ENCODE measurements at places on chromosomes 16 and 17. TPM values are rescaled to one million over a fixed set of nuclear protein-coding genes. Genes with fewer than 3 reads are reported as not detected.

DNA sequence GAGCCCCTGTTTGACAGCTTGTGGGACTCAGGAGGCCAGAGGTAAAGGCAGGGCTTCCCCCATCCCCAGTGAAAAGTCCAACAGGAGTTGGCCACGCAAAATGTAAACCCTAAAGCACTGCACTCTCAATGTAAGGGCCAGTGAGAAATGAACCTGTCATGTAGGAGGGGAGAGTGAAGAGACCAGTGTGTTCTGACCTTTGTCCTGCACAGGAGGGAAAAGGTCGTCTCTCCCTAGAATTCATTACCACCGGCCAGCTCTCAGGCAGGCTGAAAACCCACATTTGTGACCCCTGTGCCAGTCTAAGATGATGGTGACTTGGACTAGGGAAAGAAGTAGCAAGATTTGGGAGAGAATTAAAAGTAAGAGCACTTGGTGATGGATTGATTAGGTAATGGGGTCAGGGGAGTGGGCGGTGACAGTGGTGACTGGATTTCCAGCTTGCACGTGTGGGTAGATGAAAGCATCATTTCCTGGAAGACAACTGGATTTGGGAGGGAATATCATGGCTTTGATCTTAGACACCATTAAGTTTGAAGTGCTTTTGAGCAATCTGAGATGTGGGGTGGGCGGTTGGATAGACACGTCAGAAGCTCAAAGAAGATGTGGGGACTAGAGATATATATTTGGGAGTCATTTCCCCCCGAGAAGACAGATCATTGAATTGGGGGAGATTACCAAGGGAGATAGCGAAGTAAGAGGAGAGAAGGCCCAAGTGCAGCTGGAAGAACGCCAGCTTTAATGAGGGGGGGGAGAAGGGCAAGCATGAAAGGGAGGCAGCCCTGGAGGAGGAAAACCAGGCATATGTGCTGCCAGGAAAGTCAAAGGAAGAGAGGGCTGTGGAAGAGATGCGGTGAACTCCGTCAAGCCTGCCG is 119.5 kb downstream of the NTN1 start:
- H3K4me1 ChIP-seq = no peaks in the 10 kb centered on the region
- H3K36me3 ChIP-seq = no peaks in the 10 kb centered on the region
- no peak overlapping the region for H3K4me3 ChIP-seq
- peaks cover 2% of the 10 kb centered on the region for H3K27me3 ChIP-seq
- H3K27ac ChIP-seq = no peak overlapping the region
- no peak for DNase-seq

- H3K27ac ChIP-seq = peak overlapping the region; percentile 15
- H3K4me1 ChIP-seq = peaks cover 37% of the 10 kb centered on the region
- DNase-seq = no peak
- H3K36me3 ChIP-seq = peaks cover 41% of the 10 kb centered on the region
These were observed 23.5 kb upstream of the RPL13 start for GRCh38 chr16:89536886-89537548.

DNA sequence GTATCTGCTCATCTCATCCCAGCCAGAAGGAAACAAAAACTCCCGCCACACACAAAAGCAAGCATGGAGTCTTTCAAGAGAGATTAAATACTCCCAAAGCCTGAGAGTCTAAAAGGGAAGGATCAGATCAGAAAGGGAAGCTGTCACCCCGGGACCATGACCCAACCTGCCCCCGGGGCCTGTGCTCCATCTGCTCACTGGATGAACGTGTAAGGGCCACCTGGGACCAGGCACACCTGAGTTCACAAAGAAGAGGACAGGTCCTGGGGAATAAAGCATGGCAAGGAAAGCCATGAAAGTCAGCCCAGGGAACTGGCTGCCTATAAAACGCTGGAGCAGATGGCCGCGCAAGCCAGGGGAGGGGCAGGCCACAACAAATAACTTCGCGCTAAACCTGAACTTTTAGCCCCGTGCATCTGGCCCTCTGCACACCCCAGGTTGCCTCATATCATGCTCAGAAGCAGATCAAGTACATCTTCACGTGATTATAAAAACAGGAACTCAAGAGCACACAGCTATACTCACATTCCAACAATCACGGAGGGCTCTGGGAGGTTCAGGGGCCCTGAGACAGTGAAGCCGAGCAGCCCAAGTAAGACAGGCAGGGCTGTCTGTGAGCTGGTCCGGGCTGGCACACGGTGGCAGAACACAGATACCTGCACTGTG is 3.4 kb downstream of the TMEM11 start:
- H3K27ac ChIP-seq = no peak overlapping the region
- H3K4me3 ChIP-seq = no peak overlapping the region
- peaks cover 54% of the 10 kb centered on the region for H3K36me3 ChIP-seq

DNA sequence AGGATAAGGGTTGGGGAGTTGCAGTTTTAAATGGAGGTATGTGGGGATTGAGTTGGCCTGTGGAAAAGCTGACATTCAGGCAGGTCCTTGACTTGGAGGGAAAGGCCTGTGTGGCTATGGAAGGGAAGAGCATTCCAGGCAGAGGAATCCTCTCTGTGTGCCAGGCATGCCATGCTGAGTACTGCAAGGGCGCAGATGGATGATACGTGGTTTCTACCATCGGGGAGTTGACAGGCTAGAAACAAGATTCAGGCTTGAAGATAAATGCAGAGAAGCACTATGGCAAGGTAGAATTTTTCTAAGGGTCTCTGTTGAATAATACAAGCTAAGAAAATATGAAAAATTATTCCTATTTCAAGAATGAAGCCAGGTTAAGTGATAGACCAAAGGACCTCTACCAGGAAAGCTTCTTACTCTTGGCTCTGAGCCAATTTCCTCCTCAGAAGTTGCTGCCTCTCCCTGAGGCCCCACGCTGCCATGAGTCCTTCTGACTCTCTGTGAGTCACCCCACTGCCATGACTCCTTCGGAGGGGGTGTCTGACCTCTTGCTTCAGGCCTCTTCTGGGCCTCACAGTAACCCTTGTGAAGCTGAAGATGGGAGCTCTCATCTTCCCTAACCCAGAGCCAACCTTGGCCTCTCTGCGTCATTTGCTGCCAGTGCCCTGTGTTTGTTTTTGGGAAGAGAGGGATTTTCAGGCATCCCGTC is 75.8 kb downstream of the WNT3 start:
- H3K4me1 ChIP-seq = no peaks in the 10 kb centered on the region
- no peak for DNase-seq
- H3K27me3 ChIP-seq = no peaks in the 10 kb centered on the region
- H3K36me3 ChIP-seq = peaks cover 6% of the 10 kb centered on the region

GRCh38 chr16:52494145-52494544 is 52.8 kb downstream of the TOX3 start:
- no peaks in the 10 kb centered on the region for H3K27me3 ChIP-seq
- DNase-seq = no peak
- H3K27ac ChIP-seq = no peak overlapping the region

GRCh38 chr17:19747159-19747719 is 859 bp downstream of the ALDH3A1 start:
- no peak for DNase-seq
- no peak overlapping the region for H3K4me3 ChIP-seq
- peaks cover 14% of the 10 kb centered on the region for H3K4me1 ChIP-seq
- H3K27me3 ChIP-seq = no peaks in the 10 kb centered on the region
- H3K36me3 ChIP-seq = no peaks in the 10 kb centered on the region

GRCh38 chr16:71407731-71408130 is 34.1 kb downstream of the TLE7 start:
- H3K27ac ChIP-seq = no peak overlapping the region
- no peaks in the 10 kb centered on the region for H3K27me3 ChIP-seq
- H3K4me1 ChIP-seq = peaks cover 3% of the 10 kb centered on the region
- no peaks in the 10 kb centered on the region for H3K36me3 ChIP-seq
- no peak for DNase-seq
- H3K4me3 ChIP-seq = no peak overlapping the region

DNA sequence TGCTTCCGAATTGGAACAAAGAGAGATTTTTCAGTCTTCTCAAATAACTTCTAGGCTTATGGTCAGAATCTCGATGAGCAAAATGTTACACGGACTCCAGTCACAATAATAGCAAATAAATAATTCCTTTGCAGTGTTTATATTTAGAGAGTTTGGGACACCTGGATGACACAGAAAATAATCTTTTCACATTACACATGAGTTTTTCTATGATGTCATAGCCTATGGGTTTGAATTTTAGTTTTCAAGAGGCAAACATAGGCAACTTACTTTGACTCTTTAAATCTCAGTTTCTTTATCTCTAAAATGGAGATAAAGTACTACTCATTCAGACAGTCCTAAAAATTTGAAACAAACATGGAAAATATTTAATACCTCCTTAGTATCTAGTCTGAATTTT is 372.0 kb downstream of the HAPSTR1 start:
- no peaks in the 10 kb centered on the region for H3K36me3 ChIP-seq
- H3K4me1 ChIP-seq = no peaks in the 10 kb centered on the region
- DNase-seq = no peak
- no peak overlapping the region for H3K27ac ChIP-seq
- H3K27me3 ChIP-seq = no peaks in the 10 kb centered on the region

GRCh38 chr17:83154311-83155127 is 75.1 kb downstream of the METRNL start:
- DNase-seq = no peak
- no peak overlapping the region for H3K4me3 ChIP-seq
- H3K27ac ChIP-seq = no peak overlapping the region

DNA sequence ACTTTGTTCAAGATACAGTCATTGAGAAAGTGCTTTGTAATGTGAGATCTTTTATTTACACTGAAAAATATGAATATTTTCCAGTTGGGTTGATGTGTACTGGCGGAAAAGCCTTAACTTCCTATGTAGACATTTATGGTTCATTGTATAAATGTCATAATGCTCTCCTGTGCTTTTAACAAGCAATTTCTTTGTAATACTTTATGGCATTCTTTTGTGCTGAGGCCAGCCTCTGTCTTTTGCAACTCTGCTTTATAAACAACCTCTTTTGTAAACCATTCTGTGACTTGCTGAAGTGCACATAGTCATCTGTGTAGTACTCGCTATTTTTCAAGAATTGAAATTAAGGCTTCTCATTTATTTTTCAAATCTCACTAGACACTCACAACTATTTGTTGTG is 291.2 kb downstream of the CDH11 start:
- H3K4me3 ChIP-seq = no peak overlapping the region
- no peak for DNase-seq
- H3K27ac ChIP-seq = no peak overlapping the region
- no peaks in the 10 kb centered on the region for H3K27me3 ChIP-seq
- H3K36me3 ChIP-seq = no peaks in the 10 kb centered on the region

DNA sequence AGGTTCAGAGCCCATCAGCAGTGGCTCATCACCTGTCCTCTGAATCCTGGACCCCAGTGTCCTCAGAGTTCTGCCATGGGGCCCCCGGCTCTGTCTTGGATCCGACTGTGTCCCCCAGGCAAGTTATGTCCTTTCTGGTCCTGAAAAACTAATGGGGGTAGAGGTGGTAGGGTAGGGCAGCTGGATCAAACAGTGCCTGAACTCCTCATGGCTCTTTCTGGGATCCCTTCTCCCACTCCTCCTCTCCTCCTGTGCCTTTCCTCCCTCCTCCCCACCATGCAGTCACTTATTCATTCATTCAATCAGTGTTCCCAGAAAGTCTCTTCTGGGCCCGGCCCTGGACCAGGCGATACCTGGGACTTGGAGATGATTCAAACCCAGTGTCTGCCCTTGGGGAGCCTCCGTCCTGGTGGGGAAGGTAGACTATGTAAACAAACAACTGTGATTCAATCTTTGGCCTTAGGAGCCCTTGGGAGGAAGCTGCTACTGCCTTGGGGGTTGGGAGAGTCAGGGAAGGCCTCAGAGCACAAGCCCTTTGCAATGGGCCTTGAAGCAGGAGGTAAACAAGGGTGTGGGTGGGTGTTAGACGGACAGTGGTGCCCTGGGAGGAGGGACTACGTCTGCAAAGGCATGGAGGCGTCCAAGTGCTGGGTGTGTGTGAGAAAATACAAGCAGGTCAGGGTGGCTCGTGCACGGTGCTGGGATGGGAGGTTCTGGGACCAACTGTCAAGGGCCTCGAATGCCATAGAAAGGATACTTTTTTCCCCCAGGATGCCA is 6.4 kb upstream of the FAM83G start:
- peak; percentile 33 for DNase-seq
- no peaks in the 10 kb centered on the region for H3K36me3 ChIP-seq
- no peaks in the 10 kb centered on the region for H3K27me3 ChIP-seq
- no peaks in the 10 kb centered on the region for H3K4me1 ChIP-seq

- DNase-seq = no peak
- H3K4me1 ChIP-seq = no peaks in the 10 kb centered on the region
- no peak overlapping the region for H3K4me3 ChIP-seq
These were observed 671.2 kb downstream of the CDH8 start for GRCh38 chr16:61364990-61365389.

GRCh38 chr17:41907185-41907556 is 11.6 kb downstream of the ACLY start:
- no peak for DNase-seq
- peaks cover 94% of the 10 kb centered on the region for H3K36me3 ChIP-seq
- H3K4me1 ChIP-seq = peaks cover 4% of the 10 kb centered on the region
- no peak overlapping the region for H3K4me3 ChIP-seq
- H3K27ac ChIP-seq = peak overlapping the region; percentile 69

DNA sequence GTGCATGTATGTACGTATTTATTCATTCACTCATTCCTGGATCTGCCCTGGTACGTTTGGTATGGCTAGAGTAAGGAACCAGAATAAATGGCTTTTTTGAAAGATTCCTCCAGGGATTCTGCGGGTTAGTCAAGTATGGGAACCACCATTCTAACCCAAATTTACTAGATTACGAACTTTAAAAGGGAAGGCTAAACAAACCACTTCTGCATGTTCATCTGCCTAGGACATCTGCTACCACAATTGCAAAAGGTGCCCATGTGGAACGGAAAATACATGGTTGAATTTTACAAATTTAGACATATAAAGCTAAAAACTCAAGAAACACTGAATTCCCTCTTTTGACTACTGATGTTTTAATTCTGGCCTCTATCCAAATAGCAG is 22.1 kb downstream of the CYTH1 start:
- no peaks in the 10 kb centered on the region for H3K36me3 ChIP-seq
- H3K4me3 ChIP-seq = no peak overlapping the region
- peaks cover 98% of the 10 kb centered on the region for H3K4me1 ChIP-seq

Gene NECAB2
- total RNA-seq = 1.5 TPM

Gene KRT36
- 0.36 TPM for total RNA-seq
